Pons (tissue), 1 donor: ENCODE measurements at places on chromosomes 3 and 15.

DNA sequence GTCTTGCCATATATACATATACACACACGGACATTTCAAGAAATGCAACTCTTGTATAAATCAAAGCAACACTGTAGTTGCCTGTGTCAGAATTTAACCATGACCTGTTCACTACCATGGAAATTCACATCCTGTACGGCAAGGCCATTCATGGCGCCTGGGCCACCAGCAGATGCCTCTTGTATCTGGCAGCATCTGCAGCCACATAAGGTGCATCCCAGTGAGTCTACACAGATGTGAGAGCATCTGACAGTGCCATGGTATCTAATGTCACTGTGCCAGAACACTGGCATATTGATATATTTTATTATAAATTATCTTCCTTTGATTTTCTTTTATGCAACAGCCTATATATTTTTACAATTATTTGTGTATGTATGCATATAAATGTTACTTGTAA is 25.1 kb downstream of the PDZRN3 start:
- no peak for DNase-seq

DNA sequence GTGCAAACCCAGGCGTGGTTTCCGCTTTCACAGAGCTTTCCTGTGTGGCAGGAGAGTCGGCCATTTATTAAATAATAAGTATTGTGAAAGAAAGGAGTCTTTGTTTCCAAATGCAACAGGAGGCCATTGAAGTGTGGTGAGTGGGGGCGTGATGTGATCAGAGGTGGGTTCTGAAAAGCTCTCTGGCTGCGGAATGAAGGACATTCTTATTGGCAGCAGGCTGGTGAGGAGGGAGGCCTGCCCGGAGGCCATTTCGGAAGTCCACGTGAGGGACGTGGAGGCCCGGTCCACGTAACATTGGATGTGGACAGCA is 11.1 kb downstream of the ARNT2 start:
- DNase-seq = peak; percentile 76

DNA sequence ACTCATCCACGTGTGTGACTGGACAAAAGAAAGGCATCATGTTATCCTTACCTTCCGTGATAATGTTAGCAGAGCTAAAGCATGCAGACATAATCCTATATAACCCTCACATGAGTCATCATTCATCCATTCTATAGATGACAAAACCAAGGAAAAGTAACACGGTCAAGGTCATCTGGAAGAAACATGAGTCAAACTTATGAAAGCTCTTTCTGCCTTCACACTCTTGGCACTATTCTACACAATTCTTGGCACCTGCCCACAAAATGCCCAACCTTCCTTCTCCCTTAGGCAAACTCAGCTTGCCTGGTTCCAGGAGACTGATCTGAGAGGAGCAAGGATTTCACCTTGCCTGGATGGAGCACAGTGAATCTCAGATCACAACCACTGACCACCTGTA is 66.9 kb downstream of the PRICKLE2 start:
- DNase-seq = no peak

GRCh38 chr3:74491874-74492273 is 122.6 kb downstream of the CNTN3 start:
- no peak for DNase-seq

- peak; percentile 32 for DNase-seq
These were observed 38.2 kb upstream of the FAM174B start for GRCh38 chr15:92693691-92694331.

- DNase-seq = no peak
These were observed 176.6 kb downstream of the XXYLT1 start for GRCh38 chr3:195094191-195094921.

- DNase-seq = peak; percentile 67
These were observed 25.4 kb upstream of the SLC25A26 start for GRCh38 chr3:66195347-66195783.

- no peak for DNase-seq
These were observed 259.9 kb downstream of the ARPP21 start for GRCh38 chr3:35899245-35899644.

- DNase-seq = no peak
These were observed 24.5 kb downstream of the LRRC3B start for GRCh38 chr3:26647078-26647477.

- no peak for DNase-seq
These were observed 37.8 kb upstream of the SCN5A start for GRCh38 chr3:38687321-38687720.

DNA sequence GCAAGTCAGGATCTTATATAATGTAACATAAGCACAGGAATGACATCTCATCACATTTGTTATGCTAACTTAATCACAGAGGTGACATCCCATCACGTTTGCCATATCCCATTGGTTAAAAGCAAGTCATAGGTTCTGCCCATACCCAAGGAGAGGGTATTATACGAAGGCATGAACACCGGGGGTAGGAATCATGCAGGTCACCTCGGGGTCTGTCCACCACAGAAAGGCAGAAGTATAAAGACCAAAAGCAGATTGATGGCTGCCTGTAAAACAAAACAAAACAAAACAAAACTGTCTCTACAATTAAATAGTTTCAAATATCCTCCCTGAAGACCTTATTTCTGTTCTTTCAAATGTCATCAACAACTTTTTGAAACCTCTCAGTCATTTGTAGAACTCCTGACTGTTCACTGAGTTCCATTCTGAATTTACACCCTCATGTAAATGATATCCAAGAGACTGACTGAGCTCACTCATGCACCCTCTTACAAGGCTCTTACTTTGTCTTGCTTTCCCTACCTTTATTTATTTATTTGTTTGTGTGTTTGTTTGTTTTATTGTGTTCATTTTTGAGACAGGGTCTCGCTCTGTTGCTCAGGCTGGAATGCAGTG is 22.7 kb upstream of the ZNF639 start:
- no peak for DNase-seq

GRCh38 chr3:14457999-14458398 is 55.6 kb downstream of the SLC6A6 start:
- DNase-seq = no peak

- DNase-seq = no peak
These were observed 16.9 kb downstream of the TCAIM start for GRCh38 chr3:44355362-44356033.

DNA sequence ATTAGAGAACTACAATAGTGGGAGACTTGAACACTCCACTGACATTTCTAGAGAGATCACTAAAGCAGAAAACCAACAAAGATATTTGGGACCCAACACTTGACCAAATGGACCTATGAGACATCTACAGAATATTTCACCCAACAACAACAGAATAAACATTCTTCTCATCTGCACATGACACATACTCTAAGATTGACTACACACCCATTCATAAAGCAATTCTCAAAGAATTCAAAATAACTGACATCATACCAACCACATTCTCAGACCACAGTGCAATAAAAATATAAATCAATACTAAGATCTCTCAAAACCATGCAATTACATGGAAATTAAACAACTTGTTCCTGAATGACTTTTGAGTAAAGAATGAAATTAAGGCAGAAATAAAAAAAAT is 473.7 kb downstream of the LPP start:
- DNase-seq = no peak

GRCh38 chr3:193746832-193747231 is 153.8 kb downstream of the OPA1 start:
- no peak for DNase-seq

DNA sequence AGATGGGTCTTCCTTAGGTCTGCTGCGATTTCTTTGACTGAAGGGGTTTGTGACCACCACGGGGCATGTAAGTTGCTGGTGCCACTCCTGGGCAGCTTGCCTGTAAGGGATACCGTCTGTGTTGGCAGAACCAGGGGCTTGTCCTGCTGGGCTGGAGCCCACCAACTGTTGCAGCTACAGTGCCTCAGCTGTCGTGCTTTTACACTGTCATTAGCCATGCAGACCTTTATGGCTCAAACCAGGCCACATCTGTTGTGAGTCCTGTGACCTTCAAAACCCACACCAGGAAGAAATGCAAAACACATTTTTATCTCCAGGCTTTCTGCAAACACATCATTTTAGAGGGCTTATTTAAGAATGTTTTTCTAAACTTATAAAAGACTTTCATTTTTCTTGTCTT is 168.7 kb downstream of the PTPRG start:
- DNase-seq = no peak

GRCh38 chr15:37783290-37783689 is 151.2 kb upstream of the TMCO5A start:
- no peak for DNase-seq

DNA sequence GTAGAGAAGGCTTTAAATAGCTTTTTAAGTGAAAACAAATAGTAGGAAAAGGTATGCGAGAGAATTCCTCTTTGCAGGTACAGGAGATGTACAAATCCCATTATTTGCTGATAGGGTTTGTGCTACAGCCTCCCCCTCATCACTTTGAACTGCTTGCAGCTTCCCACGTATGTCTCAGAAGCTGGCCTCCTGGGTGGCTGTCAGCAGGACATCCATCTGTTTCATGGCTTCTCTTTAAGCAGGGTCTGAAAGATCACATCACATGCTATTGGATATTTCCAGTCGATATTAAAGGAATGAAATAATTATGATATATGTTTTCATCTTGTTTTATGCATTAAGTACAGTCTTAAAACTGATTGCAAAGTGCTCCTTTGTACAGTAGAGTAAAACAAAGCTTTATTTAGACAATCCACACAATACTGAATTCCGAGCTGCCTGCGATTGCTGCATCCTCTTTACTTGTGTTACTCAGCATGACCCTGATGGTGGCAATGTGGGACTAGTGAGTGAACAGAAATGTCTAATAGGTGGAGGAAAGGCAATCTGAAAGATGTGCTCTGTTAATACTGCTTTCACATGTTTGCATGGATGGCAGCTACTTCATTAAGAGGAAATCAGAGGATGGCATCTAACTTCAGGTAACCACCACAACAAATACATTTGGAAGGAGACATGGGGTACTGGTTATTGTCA is 930.6 kb upstream of the SEMA6D start:
- peak; percentile 10 for DNase-seq

DNA sequence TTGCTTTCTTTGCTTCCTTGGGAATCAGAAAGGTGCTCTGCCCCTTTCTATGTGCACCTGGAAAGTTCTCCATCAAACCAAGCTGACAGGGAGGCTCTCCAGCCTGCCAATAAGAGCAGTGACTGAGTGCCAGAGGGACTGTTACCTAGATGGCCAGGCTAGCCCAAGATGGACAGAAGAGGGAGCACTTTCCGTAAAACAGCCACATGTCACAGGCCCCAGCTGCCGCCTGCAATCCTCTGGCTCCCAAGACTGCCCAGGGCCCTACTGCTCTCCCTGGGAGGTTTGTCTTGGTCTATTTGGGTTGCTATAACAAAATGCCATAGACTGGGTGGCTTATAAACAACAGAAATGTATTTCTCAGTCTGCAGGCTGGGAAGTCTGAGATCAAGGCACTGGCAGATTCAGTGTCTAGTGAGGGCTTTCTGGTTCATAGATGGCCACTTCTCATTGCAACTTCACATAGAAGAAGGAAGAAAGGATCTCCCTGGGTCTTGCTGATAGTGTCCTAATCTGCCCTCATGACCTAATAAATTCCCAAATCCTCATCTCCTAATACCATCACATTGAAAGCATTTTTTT is 72.3 kb downstream of the TAMM41 start:
- peak; percentile 62 for DNase-seq

- no peak for DNase-seq
These were observed 7.1 kb upstream of the HCN4 start for GRCh38 chr15:73375755-73376305.

GRCh38 chr15:50113992-50114780 is 4.8 kb downstream of the ATP8B4 start:
- peak; percentile 69 for DNase-seq

- no peak for DNase-seq
These were observed 437.8 kb upstream of the AZI2 start for GRCh38 chr3:28786446-28786845.

- DNase-seq = no peak
These were observed 129.7 kb downstream of the PROS1 start for GRCh38 chr3:93843981-93844380.

DNA sequence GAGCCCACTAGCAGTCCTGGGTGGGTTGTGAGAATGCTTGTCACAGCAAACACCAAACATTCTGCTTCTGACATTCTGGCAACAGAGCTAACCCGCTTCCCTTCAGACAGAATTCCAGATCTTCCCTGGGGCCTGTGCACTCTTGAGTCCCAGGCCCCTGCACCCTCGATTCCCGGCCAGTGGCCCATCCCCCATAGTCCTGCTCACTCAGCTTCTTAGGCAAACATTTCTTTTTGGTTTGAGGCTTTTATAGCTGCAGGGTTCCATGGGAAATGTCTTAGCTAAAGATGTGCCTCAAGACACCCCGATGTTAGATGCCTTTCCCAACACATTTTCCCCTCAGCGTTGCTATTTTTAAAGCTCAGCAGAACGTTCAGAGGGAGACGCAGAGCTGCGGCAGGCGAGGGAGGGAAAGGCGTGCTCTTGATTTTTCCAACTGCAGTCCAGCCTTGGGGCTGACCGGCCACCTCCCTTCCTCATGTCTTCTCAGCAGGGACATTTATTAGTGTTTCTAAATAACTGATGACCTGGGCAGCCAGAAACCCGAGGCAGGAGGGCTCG is 35.2 kb downstream of the ABTB1 start:
- no peak for DNase-seq

GRCh38 chr3:170555329-170555728 is 30.5 kb downstream of the SLC7A14 start:
- no peak for DNase-seq

DNA sequence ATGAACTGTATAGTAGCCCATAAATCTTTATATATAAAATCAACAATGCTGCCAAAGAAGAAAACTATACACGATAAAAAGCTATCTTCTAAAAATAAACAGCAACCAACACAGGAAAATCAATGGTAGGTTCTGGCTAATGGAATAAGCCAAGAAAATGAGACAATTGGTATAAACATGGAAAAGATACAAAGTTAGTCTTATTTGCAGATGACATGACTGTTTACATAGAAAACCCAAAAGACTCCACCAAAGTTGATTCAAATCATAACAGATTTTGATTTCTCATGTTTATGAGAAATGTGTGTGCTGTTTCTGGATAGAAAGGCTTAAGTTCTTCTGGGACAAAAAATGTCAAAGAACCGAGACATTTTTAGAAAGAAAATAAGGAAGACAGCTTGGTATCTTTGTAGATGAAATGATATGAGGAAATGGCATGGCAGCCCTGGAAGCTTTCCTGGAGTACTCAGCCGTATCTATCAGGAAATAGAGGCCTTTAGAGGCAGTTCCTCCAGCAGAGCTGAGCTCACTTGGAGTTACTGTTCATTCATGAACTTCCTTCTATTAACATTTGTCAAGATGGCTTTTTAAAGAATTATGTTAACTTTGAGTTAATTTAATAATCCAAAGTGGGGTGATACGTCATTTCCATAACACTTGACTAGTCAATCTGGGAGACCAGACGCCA is 36.7 kb upstream of the VILL start:
- DNase-seq = no peak

DNA sequence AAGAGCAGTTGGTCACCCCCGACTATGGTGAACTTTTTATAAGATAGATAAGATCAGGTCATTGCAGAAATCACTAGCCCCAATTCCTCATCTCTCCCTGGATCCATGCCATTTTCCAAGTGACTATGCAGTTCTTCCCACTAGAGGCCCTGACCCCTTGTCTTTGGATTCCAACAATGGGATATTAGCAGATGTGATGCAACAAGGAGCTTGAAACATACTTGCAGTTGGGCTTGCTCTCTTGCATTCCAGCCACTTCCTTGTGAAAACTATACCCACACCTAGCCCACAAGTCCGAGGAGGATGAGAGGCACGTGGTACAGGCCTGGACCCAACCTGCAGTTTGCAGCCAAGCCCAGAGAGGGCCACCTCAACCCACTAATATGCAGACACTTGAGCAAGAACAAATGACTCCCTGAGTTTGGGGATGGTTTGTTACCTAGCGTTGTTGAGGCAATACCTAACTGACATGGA is 60.6 kb downstream of the SUCLG2 start:
- no peak for DNase-seq

GRCh38 chr3:31050296-31050695 is 155.8 kb upstream of the GADL1 start:
- no peak for DNase-seq

GRCh38 chr3:127092776-127093175 is 100.2 kb upstream of the PRR23E start:
- DNase-seq = no peak
